ENCODE measurements at places on chromosomes 5 and 9.

DNA sequence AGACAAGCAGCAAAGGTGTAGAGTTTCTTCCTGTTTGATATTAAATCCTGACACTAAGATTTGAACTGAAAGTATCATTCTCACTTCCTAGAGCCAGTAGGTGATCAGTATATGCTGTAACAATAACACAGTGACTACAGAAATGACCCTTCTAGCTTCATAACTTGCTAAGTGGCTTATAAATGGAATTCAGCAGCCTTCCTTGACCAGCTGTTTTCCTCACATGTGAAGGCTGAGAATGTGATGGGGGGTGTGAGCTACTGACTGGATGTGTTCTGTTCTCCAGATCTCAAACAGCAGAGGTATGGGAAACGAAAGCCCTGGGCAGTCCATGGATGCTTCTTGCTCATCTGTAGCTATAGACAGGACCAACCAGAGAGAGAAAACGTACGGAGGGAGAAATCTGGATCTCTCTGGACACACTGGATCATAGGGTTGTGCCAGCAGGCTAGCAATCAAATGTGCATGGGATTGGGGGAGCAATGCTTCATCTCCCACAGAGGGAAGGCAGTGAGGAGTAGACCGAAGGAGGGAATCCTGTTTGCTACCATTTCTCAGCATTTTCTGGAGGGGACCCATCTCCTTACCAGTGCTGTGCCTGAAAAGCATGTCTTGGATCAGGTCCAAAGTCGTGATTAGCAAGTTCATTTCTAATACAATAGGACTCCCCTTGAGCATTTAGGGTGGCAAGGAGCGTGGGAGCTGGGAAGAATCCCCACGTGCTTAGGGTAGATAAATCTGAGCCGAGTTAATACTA is 39.4 kb downstream of the TNFAIP8 start:
- no peak for DNase-seq

DNA sequence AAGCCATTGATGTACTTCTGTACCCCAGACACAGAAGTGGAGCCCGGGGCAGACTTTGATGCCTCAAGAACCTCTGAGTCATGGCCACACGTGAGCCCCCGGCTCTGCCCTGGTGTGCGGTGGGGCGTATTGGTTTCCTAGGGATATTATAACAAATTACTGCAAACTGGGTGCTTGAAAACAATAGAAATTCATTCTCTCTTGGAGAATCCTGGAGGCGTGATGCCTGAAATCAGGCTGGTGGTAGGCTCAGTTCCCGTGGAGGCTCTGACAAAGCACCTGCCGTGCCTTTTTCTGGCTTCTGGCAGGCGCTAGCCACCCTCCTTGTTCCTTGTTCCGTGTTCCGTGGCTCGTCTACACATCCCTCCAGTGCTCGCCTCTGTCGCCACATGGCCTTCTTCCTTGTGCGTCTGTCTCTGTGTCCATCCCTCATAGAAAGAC is 24.2 kb downstream of the NEK6 start:
- DNase-seq, result peak; percentile 78

DNA sequence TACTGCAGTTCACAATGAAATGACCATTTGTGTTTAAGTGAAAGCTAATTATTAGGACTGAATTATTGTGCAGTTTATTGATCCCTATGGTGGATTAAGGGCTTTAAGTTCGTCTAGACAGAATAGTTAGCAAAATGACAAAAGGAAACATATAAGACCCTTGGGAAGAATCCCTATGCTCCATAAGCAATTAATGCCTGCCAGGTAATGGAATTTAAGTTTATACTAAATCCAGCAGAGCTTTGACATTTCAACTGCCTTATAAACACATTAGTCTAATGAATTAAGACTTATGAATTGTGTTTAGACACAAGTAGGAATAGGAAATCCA is 640.0 kb upstream of the ARRDC3 start:
- DNase-seq, result no peak

DNA sequence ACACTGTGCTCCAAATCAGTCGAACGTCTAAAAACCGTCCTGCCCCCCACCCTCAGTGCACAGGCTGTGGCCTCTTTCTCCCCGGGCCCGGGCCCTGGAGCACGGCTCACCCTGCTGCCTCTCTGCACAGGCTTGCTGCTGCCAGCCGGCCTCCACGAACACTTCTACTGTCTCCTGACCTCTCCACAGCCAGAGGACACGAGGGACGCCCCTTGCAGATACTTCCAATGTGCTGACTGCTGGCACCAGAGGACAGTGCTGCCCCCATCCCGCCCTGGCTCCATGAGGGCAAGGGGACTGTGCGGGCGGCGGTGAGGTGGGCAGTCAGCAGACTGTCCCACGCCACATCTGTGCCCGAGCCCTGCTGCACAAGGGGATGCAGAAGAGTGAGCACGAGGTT is 174.8 kb downstream of the COL23A1 start:
- peak; percentile 36 for DNase-seq

GRCh38 chr5:153883854-153884611 is 154.7 kb downstream of the FAM114A2 start:
- no peak for DNase-seq

- DNase-seq, result no peak
Observed at GRCh38 chr5:146789712-146790653, 88.6 kb downstream of the PPP2R2B start.

- DNase-seq, result no peak
Observed at GRCh38 chr5:59845730-59846129, 47.8 kb downstream of the PDE4D start.

DNA sequence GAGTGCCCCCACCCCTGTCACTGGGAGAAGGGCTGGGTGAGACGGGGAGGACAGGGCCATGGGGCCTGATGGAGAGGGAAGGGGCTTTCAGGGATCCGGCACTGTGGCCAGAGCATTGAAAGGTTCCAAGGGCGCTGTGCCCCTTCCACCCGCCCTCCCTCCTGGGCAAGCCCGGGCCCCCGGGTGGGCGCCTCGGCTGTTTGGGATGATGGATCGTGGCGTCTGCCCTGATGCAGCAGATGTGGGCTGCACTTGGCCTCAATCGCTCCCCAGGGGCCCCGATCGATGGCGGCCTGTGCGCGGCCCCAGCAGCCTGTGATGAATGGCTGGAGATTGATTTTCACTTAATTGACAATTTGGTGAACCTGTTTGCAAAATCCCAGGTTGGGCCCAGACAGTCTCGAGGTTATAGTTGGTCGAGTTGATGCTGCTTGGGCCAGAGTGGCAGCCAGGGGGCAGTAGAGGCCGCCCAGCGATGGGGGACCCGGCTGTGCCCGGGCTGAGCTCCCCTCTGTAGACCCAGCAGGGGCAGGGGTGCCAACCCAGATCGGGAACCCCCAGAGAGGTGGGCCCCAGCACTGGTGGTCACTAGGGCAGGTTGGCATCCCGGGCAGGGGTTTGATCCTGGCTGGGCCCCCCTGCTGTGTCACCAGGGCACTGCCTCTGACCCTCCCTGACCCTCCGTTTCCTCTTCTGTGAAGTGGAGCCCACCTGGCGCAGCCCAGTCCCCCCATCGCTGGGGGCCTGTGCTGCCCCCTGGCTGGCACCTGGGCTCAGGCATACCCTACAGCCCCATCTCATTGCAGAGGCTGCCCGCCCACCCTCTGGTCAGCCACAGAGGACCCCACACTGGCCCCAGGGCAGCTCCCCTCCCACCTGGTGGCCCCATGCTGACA is 34.7 kb downstream of the LHX3 start:
- DNase-seq, result no peak
